NK-92 treated with Interleukin-12 subunit alpha and Interleukin-12 subunit beta, amount 100 ng/mL, for 24 hours (cell line): ENCODE measurements at places on chromosomes 7 and 10.

GRCh38 chr10:132551808-132552130 is 14.2 kb downstream of the INPP5A start:
- no peak for DNase-seq

DNA sequence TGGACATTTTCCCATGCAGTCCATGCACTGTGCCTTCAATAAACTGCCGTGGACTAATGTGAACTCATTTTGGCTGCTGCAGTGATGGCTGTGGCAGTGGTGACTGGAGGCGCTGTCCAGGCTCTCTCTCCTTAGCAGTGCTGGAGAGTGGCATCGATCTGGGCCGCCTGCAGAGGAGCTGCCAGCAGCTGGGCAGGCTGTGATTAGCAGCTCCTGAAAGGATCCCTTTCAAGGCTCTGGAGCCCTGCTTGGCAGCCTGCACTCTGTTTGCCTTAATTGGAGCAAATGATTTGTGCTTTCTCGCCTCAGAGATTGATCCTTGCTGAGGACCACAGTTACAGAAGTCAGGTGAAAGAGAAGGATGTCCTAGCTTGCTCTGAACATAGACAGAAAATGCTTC is 130.1 kb upstream of the VWC2 start:
- DNase-seq = no peak

DNA sequence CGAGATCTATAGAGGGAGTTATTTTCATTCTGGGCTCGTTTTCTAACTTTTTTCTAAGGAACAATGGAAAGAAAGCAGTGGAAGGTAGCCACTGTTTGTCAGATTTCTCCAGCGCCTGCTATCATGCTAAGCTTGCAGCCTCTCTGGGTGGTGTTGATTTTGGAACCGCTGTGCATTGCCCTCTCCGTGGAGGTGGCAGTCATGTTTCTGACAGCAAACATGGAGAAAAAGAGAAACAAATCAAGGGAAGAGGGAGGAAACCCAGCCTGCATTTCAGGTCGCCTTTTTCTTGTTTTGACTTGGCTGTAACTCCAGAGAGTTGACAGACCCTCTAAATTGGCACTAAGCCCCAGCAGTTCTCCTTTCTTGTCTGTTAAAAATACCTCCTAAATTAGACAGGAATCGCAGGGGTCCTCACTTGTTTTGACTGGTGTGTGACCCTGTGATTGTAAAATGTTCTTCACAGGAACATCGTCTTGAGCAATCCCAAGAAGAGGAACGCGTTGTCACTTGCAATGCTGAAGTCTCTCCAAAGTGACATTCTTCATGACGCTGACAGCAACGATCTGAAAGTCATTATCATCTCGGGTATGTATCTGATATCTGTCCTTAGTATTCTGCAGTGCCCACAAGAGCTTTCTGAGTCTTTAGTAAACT is 4.8 kb downstream of the ECHDC3 start:
- no peak for DNase-seq

DNA sequence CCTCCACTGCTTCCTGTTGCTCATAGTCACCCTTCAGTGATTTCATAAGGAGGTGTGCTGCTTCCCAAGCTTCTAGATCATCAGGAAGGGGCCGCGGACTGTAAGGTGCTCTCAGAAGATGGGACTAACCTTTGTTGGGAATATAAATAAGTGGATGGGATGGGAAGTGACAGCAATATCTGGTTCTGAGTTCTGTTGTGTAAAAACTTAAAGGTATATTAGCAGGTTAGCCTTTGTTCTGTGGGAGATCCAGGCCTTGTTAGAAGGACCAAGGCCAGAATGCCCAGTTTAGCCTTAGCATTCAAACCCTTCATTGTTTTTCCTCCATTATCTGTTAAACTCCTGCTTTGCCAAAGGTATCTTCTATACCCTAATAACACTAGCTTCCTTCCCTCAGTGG is 12.4 kb downstream of the BUB3 start:
- no peak for DNase-seq
